ENCODE measurements at places on chromosomes 1 and 21. TPM values are rescaled to one million over a fixed set of nuclear protein-coding genes. Genes with fewer than 3 reads are reported as not detected.

Gene WNT2B
- 0.07 TPM for polyA plus RNA-seq

Gene CBR3
- polyA plus RNA-seq, result 0.70 TPM

Gene NBPF11
- polyA plus RNA-seq, result 2.4 TPM

DNA sequence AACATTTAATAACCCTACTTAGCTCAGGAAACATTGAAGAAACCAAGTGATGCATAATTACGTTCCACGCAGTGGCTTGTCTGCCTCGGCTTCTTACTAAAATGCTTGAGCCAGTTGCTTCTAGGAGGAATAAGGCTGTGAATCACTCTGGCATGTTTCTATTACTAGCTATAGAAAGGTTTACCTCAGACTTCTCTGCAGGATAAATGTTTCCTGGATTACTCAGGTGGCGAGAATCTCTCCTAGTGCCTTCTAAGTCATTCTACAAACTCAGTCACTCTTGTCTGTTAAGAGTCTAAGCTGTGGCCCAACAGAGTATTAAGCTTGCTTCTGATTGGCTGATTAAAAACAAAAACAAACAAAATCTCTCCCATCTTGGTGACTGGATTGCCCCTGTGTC is 92.0 kb upstream of the RALGPS2 start:
- no peaks in the 10 kb centered on the region for H3K36me3 ChIP-seq
- no peaks in the 10 kb centered on the region for H3K27me3 ChIP-seq
- peaks cover 20% of the 10 kb centered on the region for H3K4me1 ChIP-seq
- H3K27ac ChIP-seq, result no peak overlapping the region

DNA sequence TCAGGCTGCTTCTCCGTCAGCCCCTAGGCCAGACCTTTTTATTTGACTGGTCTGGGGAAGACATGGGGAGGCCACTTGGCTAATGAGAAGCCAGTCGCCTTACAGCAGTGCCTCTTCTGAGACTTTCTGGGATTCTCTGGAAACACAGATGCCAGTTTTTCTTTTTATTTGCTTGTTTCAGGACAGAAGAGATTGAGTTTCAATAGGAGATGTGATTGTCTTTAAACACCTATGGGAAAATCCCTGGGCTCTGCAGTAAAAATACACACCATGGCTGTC is 15.4 kb upstream of the BTG2 start:
- H3K27me3 ChIP-seq, result no peaks in the 10 kb centered on the region
- H3K4me3 ChIP-seq, result no peak overlapping the region
- no peak for DNase-seq
- H3K4me1 ChIP-seq, result no peaks in the 10 kb centered on the region

GRCh38 chr1:66729119-66729518 is 23.1 kb upstream of the DYNLT5 start:
- no peaks in the 10 kb centered on the region for H3K27me3 ChIP-seq
- H3K36me3 ChIP-seq, result no peaks in the 10 kb centered on the region
- no peak overlapping the region for H3K27ac ChIP-seq
- peaks cover 3% of the 10 kb centered on the region for H3K4me1 ChIP-seq
- no peak for DNase-seq

GRCh38 chr1:15523104-15524020 is 653 bp downstream of the CASP9 start:
- H3K4me3 ChIP-seq, result peak overlapping the region; percentile 65
- no peak for DNase-seq
- H3K27ac ChIP-seq, result peak overlapping the region; percentile 82
- no peaks in the 10 kb centered on the region for H3K27me3 ChIP-seq

- H3K4me1 ChIP-seq, result peaks cover 11% of the 10 kb centered on the region
- peak overlapping the region; percentile 16 for H3K4me3 ChIP-seq
- no peak for DNase-seq
- no peaks in the 10 kb centered on the region for H3K27me3 ChIP-seq
- H3K27ac ChIP-seq, result peak overlapping the region; percentile 92
- no peaks in the 10 kb centered on the region for H3K36me3 ChIP-seq
Measured at GRCh38 chr1:161018631-161018930, 2.4 kb downstream of the F11R start.

DNA sequence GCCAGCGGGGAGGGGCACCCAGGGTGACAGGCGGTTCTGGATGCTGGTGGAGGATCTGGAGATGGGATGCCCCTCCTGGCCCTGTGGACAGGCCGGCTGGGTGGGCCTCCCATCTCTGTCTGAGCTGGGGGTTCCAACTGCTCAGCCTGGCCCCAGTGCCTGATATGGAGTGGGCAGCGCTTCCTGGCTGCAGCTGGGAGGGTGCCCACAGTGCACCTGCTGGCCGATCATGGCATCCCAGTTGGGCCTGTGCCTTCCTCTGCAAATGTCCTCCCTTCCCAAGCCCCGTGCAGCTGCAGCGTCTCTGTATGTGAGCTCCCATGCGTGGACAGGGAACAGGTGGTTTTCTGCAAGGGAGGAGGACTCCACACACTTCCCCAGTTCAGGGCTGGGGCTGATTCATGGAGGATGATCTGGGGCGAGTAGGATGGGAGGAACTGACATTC is 2.1 kb downstream of the PFKL start:
- no peak overlapping the region for H3K27ac ChIP-seq
- peaks cover 17% of the 10 kb centered on the region for H3K4me1 ChIP-seq
- no peak overlapping the region for H3K4me3 ChIP-seq
- no peak for DNase-seq
- no peaks in the 10 kb centered on the region for H3K36me3 ChIP-seq
- H3K27me3 ChIP-seq, result no peaks in the 10 kb centered on the region

DNA sequence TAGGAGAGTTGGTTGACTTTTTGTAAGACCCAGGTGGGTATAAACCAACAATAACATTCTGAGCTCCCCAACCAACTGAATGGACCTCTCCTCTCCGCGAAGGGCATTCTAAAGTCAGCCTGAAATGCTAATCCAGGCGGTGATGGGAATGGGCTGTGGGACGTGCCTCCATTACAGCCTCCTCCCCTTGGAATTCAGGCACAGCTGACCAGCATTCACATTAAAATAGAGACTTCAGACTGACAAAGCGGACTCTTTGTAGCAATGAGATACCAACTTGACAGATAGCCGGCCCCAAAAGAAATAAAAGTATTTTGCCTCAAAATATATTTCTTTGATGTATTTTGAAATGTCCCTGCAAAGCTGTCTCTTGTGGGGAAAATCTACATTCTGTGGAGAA is 101.7 kb downstream of the KIF26B start:
- no peak overlapping the region for H3K4me3 ChIP-seq
- peaks cover 12% of the 10 kb centered on the region for H3K4me1 ChIP-seq
- no peak overlapping the region for H3K27ac ChIP-seq
- no peaks in the 10 kb centered on the region for H3K36me3 ChIP-seq
- DNase-seq, result no peak
- no peaks in the 10 kb centered on the region for H3K27me3 ChIP-seq

DNA sequence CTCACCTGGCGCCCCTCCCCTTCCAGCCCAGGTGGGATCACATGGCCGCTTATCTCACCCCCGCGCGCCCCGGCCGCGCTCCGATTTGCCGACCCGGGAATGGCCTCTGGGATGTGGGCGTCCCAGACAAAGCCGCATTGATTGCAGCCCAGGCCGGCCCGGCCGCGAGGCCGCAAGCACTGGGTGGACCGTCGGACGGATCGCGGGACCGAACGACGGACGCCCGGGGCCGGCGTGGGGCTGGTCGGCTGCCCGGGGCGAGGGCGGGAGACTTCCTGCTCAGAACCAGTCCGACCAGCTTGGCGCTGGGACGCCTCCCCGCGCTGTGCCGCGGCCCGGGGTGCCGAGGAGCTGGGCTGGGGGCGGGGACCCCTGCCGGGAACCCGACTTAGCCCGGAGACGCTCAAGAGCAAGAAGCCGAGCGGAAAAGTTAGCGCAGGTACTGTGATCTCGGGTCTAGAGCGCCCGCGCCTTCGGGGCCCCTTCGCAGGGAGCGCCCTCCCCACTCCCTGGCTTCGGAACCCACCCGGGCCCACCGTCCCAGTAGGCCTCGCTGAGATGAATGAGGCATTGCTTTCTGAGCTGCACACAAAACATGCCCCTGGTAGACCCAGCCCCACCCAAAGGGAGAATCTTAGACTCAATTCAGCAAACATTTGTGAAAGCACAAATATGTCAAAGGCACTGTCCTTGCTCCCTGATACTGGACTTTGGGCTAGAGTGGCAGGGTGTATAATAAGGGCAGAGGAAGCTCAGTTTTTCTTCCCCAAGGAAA is 415 bp upstream of the LAD1 start:
- no peaks in the 10 kb centered on the region for H3K27me3 ChIP-seq
- peaks cover 19% of the 10 kb centered on the region for H3K4me1 ChIP-seq
- peak overlapping the region; percentile 46 for H3K4me3 ChIP-seq
- peaks cover 3% of the 10 kb centered on the region for H3K36me3 ChIP-seq

GRCh38 chr21:43598416-43599120 is 60.7 kb downstream of the HSF2BP start:
- no peaks in the 10 kb centered on the region for H3K36me3 ChIP-seq
- no peaks in the 10 kb centered on the region for H3K4me1 ChIP-seq
- H3K27ac ChIP-seq, result no peak overlapping the region
- H3K27me3 ChIP-seq, result no peaks in the 10 kb centered on the region
- DNase-seq, result no peak
- H3K4me3 ChIP-seq, result no peak overlapping the region

DNA sequence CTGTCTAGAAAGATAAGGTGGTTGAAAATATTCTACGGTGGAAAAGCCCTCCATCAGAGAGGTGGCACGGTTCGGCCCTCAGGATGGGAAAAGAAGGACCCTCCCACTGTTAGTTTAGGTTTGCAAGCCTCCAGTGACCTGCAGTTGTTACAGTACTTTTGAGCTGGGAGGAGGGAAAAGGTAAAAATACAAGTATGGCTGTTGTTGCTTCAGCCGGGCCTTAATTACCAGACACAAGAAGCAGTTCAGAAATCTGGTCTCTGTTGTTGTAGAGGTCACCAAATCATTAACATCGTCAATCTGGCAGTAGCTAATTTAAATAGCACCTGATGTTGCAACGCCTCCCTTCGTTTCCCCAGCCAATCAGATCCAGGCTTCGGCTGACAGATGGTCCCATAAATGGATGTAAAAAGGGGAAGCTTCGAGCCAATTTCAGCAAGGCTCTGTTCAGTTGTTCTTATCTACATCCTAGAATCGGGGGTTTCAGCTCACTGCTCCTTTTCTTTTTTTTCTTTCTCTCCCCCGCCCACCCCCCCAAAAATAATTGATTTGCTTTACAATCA is at the start of gene ELAVL4:
Gene ELAVL4 (plus strand): TSS at position 424 of the 563 bp plus-strand sequence. CDS start 270 bp downstream, outside the sequence.
- no peaks in the 10 kb centered on the region for H3K36me3 ChIP-seq
- H3K4me3 ChIP-seq, result no peak within 1 kb of the TSS
- H3K27ac ChIP-seq, result no peak within 1 kb of the TSS

- H3K27ac ChIP-seq, result no peak overlapping the region
- no peak for DNase-seq
Measured at GRCh38 chr1:101108111-101108500, 82.5 kb upstream of the DPH5 start.

- H3K36me3 ChIP-seq, result no peaks in the 10 kb centered on the region
- no peaks in the 10 kb centered on the region for H3K4me1 ChIP-seq
- H3K4me3 ChIP-seq, result no peak overlapping the region
- no peak overlapping the region for H3K27ac ChIP-seq
- DNase-seq, result no peak
Measured at GRCh38 chr1:102970496-102971078, 137.7 kb downstream of the COL11A1 start.

DNA sequence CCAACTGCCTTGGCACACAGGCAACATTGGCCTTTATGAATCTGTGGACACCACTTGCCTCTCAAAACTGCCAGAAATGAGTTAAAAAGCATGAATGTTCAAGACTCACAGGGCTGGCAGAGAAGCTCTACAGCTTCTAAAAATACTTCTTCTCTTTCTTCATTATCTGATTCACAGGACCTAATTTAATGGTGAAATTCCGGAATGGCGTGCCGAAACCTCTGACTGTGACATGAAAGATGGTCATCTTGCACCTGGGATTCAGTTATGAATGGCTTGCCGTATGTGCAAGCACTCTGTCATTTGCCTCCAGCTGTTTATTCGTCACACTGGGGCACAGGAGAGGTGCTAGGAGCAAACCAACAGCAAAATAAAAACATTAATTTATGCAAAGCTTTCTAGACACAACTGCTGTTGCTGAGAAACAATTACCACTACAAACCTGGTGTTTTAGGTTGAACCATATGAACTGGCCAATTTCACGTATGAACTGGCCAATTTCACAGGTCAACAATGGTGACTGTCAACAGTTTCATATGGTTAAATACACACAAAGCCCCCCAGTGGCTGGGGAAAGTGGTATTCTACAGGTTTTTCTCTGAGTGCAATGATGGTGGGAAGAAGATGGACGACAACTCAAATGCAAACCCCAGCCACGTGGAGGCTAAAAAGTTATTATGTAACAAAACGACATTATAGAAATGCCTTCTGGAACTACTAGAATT is 648.3 kb downstream of the KIF26B start:
- no peak for DNase-seq
- no peaks in the 10 kb centered on the region for H3K27me3 ChIP-seq
- no peaks in the 10 kb centered on the region for H3K36me3 ChIP-seq
- no peaks in the 10 kb centered on the region for H3K4me1 ChIP-seq
- no peak overlapping the region for H3K4me3 ChIP-seq

DNA sequence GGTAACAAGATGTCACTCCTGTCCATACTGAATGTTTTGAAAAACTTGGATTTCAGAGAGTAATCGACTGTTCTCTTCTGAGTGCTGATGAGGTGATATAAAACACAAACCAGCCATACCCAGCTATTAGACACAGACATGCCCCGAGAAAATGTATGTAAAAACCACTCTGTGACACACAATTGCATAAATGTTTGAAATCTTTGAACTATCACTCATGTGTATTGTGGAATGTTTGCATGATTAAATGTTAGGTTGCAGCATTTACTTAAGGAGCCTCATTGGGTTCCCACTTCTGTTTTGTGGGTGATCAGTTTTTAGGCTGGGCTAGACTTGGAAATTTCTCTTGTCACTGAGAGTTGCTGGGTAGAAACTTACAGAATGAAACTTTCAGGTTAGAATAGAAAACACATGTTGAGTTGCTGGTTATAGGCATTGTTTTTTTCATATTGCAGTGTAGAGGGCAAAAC is 270.4 kb upstream of the B3GALT2 start:
- H3K36me3 ChIP-seq, result no peaks in the 10 kb centered on the region
- H3K27me3 ChIP-seq, result no peaks in the 10 kb centered on the region
- no peak for DNase-seq
- no peak overlapping the region for H3K27ac ChIP-seq

DNA sequence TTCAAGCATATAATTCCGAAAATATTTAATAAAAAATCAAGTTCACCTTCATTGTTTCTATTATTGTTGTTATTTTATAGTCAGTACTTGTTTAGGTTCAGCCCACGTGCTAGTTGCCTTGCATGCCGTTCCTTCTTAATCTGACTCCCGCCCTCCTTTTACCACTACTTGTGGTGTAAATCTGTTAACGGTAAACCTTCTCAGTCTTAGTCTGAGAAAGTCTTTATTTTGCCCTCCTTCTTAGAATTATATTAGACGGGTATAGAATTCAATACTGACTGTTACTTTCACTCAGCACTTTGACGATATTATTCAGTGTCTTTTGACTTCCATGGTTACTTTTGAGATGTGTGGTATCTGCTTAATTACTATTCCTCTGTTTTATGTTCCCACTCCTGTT is 104.8 kb downstream of the RGL1 start:
- DNase-seq, result no peak
- H3K36me3 ChIP-seq, result no peaks in the 10 kb centered on the region
- H3K27ac ChIP-seq, result peak overlapping the region; percentile 1

- no peak for DNase-seq
- H3K27ac ChIP-seq, result no peak overlapping the region
- no peak overlapping the region for H3K4me3 ChIP-seq
- no peaks in the 10 kb centered on the region for H3K4me1 ChIP-seq
- H3K36me3 ChIP-seq, result no peaks in the 10 kb centered on the region
Measured at GRCh38 chr21:38556390-38556789, 58.1 kb upstream of the ERG start.

Gene IGSF9
- 14.0 TPM for polyA plus RNA-seq

Gene TSPEAR
- polyA plus RNA-seq, result 0.01 TPM

Gene OR2T33
- not detected for polyA plus RNA-seq
